NCI-H1694 (cell line): ENCODE measurements at places on chromosomes 6 and 20.

- no peak for DNase-seq
Observed at GRCh38 chr6:158772851-158773371, 46.3 kb downstream of the EZR start.

DNA sequence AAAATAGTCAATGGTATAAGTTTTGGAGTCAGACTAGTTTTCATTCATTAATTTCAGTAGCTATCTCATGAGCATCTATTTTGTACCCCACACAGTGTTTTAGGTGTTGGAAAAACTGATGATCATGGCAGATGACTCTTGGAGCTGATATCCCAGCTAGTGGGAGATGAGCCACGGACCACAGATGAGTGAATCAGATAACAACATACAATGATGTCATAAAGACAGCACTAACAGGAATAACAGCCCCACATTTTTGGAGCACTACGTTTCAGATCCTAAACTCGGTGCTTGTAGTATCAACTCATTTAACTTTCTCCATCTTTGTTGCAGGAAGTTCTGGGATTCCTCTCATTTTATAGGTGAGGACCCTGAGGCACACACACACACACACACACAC lies 67.8 kb upstream of the EDN3 start:
- DNase-seq, result no peak

GRCh38 chr6:11412616-11413015 lies 124.9 kb upstream of the TMEM170B start:
- DNase-seq, result no peak

DNA sequence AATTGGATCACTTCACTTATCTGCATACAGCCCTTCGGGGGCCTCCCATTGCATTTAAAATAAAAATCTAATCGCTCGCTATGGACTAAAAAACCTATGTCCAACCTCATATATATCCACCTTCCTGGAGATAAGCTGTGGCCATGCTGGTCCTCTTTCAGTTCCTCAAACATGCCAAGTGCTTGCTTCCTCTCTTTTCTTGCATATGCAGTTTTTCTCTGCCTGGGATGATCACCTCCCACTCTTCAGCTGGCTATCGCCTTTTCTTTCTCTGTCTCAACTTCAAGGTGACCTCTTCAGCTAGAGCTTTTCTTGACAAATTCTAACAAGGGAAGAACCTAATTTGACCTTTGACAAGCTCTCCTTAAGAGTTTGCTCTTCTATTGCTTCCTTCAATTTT lies 5.6 kb upstream of the TFB1M start:
- no peak for DNase-seq

DNA sequence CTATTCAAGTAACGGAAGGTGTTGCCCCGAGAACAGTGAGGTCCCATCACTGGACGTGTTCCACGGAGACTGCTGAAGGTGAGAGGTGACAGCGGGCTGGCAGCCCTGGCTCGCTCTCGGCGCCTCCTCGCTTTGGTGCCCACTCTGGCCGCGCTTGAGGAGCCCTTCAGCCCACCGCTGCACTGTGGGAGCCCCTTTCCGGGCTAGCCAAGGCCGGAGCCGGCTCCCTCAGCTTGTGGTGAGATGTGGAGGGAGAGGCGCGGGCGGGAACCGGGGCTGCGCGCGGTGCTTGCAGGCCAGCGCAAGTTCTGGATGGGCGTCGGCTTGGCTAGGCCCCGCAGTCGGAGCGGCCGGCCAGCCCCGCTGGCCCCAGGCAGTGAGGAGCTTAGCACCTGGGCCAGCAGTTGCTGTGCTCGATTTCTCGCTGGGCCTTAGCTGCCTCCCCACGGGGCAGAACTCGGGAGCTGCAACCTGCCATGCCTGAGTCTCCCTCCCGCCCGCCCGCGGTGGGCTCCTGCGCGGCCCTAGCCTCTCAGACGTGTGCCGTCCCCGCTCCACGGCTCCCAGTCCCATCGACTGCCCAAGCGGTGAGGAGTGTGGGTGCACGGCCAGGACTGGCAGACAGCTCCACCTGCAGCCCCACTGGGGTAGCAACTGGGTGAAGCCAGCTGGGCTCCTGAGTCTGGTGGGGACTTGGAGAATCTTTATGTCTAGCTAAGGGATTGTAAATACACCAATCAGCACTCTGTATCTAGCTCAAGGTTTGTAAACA lies 77.6 kb downstream of the RNF182 start:
- DNase-seq, result no peak

- DNase-seq, result no peak
Observed at GRCh38 chr6:156925718-156926607, 148.8 kb downstream of the ARID1B start.

DNA sequence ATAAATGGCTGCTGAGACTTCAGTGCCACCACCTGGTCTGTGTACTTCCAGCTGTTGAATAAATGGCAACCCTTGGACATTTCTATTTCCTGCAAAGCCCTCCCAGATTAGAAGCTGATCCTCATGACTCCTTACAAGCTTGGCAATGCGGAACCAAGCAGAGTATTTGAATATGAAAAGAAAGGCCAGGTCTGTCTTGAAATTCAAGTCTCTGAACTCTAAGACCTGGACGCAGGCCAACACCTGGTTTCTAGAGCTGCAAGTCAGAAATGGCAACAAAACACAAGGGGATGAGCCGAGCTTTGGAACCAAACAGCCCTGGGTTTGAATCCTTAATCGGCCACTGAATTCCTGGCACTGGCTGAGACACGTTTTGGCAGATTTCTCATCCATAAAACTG lies 353.4 kb downstream of the PTPRT start:
- DNase-seq, result no peak

DNA sequence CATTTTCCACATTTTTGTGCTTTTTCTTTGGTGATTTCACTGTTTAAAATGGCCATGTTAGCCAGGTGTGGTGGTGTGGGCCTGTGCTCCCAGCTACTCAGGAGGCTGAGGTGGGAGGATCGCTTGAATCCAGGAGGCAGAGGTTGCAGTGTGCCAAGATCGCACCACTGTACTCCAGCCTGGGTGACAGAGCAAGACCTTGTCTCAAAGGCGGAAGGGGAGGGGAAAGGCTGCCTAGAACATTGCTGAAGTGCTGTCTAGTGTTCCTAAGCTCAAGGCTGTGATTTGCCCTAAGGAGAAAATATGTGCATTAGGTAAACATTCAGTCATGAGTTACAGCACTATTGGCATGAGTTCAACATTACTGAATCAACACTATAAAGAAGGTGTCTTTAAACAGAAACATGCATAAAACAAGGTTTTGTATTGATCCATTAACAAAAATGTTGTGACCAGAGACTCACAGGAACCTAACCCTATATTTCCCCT lies 14.0 kb downstream of the ZC2HC1B start:
- no peak for DNase-seq

- DNase-seq, result no peak
Observed at GRCh38 chr6:151349651-151350270, 41.6 kb downstream of the ZBTB2 start.

DNA sequence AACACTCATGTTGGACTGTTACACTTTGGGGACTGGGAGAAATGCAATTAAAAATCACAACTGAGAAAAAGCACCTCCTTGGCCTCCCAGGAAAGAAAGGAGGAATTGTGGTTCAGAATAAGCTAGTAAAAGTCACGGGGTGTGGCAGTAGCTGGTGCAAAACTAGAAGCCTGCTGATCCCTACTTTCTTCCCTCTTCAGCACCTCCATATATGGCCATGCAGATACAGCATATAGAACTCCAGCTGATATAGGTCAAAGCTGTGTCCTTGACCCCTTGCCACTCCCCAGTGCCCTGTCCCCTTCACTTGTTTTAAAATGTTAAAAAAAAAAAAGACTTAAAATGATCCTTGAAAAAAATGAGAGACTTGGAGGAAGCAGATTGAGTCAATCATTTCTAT lies 5.5 kb upstream of the FLRT3 start:
- no peak for DNase-seq

DNA sequence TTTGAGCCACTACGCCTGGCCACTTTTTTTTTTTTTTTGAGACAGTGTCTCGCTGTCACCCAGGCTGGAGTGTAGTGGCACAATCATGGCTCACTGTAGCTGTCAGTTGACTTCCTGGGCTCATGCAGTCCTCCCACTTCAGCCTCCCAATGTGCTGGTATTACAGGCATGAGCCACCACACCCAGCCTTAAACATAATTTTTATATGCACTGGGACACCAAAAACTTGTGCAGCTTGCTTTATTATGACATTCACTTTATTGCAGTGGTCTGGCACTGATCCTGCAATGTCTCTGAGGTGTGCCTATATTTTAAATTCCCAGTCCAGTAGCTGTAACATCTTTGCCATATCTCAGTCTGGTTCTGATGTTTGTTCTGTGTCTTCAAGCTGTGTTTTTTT lies 34.7 kb downstream of the KAT14 start:
- no peak for DNase-seq

GRCh38 chr20:53434662-53435061 lies 159.0 kb downstream of the ZNF217 start:
- no peak for DNase-seq

GRCh38 chr6:80145921-80146320 lies 39.5 kb downstream of the BCKDHB start:
- no peak for DNase-seq

GRCh38 chr6:41724586-41725501 lies 10.6 kb downstream of the TFEB start:
- DNase-seq, result no peak

GRCh38 chr20:63361519-63362435 lies 628 bp upstream of the CHRNA4 start:
- DNase-seq, result no peak

DNA sequence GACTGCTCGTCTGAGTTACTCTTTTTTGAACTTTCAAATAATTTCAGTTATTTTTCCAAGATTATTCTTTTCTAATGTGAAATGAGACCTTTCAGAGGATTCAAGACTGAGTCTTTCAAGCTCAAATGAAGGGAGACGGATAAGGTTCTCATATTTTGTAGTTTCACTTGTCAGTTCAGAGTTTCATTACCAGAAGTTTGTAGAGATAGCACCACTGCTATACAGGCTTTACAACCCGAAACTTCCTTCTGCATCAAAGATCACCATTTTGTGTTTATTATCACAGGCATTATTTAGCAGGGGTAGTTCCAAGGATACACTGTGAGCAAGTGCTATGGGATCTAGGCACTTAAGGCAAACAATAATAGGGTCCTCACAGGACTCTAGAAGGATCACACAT lies 74.7 kb upstream of the EPHA7 start:
- no peak for DNase-seq

GRCh38 chr6:45592991-45593390 lies 215.3 kb upstream of the SUPT3H start:
- DNase-seq, result no peak

DNA sequence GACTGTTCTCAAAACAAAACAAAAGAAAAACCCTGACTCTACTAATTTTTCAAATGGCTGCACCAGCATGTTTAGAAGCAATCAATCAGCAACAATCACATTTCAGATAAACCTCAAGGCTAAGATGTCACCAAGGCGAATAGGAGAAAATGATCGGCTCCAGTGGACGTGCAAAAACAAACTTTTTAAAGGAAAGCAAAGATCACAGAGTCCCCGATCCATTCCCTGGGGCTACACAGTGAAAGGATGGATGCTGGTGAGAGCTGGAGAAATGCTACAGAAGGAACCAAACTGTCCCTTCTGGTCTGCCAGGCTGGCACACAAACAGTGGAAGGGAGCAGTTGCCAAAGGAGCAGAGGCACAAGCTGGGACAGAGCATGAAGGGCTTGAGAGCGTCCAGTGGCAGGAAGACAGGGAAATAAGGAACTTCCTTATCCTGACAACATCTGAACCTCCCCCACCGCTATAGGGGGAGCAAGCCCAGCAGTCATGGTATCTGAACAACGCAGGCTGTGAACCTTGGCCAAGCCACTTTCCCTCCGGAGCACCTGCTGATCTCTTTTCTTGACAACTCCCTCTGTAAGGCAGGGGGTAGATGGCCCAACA lies 73.7 kb upstream of the HIVEP1 start:
- DNase-seq, result no peak

DNA sequence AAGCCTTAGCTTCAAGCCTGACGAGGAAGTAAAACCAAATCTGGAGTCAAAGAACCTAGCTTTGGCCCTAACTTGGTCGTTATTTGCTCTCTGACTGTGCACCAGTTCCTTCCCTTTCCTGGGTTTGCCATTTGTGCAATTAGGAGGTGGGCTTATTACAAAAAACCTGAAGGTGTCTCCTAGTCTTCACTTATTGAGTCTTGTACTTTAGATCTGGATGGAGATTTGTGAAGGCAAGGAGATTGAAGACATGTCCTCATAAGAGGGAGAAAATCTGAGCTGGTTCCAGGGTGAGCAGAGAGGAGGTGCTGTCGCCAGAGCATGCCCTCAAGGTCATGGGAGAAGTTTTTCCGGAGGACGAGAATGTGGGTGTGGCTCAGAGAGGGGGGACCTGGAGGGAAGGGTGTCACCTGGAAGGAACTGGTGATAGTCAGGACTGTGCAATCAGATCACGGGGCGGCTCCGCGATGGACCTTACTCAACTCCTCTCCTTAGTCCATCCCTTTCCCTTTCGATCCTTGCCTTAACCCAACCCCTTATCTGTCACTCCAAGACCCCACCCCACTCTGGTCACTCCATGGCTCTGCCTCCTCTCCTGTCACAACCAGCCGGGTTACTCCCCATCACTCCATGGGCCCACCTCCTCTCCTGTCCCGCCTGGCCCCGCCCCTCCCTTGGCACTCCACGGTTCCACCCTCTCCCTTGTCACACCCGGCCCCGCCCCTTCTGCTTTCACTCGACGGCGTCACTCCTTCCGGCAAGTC lies 588 bp upstream of the ACSS2 start:
- DNase-seq, result peak; percentile 83

- DNase-seq, result no peak
Observed at GRCh38 chr6:111184827-111185532, 97.7 kb downstream of the SLC16A10 start.

DNA sequence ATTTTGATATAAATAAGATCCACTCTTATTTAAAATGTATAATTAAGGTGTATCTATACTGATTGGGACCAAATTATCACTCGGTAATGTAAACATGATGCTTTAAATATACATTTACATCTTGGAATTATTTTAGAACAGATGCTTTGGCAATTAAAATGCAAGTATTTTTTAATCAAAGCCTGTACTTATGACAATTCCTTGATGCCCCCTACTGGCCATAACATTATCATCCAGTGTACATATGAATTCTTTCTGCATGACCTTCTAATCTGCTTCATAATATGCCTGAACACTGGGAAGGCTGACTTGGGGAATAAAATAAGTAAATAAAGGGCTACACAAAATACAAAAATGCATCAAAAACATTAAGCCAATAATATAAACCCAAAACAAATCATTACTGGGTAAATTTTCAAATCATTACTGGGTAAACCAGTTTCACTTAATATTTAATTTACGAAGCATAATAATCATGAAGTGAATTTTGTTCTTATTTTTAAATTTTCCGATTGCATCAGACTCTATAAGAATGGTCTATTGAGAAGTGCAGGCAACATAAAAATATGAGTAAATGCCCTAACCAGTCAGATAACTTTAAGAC lies 65.1 kb downstream of the CGA start:
- peak; percentile 69 for DNase-seq

DNA sequence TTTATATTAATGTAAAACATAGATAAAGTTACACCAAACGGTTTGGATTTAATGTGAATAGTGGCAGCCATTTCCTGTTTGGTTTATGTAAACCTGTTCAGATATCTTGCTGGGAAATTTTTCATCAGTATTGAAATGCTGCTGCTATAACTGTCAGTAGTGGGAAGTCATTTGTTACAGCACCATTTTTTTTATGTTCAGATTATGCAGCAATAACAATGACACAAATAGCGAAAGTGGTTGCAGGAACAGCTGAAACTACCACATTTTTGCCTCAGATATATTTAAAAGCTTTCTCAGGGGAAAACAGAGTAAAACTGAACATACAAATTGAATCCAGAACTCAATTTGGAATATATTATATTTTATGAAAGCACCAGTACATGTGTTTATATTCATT lies 128.8 kb upstream of the SIM1 start:
- no peak for DNase-seq
